ENCODE measurements at places on chromosomes 6 and 20.

GRCh38 chr6:11021003-11021402 lies 23.1 kb downstream of the ELOVL2 start:
- no peak for DNase-seq

DNA sequence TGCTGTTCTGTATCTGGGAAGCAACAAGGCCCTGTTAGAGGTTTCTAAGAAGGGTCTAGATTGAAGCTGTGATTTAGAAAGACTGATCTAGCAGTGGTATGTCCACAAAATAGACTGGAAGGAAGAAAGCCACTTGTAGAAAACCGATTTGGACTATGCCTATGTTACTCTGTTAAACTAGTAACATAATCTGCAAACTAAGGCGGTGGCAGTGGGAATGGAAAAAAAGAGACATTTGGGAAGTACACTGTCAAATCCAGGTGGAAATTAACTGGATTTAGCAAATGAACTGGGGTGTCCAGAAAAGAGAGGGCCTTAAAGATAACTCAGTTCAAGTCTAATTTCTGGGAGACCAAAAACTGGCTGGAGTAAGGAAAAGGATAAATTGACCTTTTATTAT lies 11.6 kb downstream of the ILRUN start:
- DNase-seq = no peak

DNA sequence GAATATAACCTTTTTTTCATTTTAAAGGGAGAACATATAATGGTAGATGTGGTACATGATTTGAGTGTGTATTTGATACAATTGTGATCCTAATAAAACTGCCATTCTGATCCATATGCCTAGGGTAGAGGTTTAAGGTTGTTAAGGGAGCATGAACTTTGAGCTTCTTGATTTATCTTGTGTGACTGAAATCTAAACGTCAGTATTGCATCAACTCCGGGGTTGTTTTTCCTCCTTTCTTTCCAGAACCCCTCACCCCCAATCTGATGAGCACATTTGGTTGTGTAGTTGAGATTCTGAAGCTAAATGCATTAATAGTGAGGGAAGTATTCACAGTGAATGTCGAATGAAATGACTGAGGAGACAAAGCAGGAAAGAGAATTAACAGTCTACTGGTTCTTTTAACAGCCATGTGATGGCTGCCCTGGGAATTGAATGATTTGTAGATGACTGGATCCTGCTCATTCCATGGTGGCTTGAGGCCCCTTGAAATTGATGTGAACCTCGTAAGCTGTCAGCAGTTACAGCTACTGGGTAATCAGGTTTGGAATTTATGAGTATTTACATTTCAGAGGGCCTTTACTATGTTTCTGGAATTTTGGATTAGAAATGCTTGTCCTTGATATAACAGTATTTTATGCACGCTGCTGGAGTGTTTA lies 44.8 kb downstream of the FARS2 start:
- no peak for DNase-seq

DNA sequence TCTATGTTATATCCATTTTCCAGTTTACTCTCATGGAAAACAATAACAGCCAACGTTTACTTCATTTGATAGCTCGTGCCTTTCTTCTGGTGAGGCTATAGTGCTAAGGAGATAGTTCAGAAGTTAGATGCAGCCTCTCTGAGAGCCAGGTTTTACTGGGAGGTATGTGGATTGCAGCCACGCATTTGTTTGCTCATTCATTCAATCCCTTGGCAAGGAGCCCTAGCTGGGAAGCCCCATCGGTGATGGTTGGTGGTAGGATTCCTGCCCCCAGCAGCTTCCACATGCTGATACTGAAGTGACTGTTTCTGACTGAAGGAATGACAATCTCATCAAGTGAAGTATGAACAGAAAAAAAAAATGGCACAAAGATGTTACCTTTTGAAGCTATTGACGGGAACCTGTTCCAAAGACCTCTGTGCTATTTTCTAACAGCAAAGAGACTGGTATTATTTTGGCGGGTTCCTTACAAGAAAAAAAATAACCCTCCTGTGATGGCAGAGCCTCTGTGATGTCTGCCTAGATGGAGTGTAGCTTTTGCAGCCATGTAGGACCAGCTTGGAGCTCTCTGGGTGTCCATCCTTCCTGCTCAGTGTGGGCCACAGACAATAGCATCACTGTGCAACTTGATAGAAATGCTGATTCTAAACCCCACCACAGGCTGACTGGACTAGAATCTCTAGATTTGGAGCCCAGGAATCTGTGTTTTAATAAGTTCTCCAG lies 30.6 kb downstream of the SNAP25 start:
- no peak for DNase-seq

- no peak for DNase-seq
Observed at GRCh38 chr20:44776980-44777379, 31.3 kb downstream of the KCNK15 start.

DNA sequence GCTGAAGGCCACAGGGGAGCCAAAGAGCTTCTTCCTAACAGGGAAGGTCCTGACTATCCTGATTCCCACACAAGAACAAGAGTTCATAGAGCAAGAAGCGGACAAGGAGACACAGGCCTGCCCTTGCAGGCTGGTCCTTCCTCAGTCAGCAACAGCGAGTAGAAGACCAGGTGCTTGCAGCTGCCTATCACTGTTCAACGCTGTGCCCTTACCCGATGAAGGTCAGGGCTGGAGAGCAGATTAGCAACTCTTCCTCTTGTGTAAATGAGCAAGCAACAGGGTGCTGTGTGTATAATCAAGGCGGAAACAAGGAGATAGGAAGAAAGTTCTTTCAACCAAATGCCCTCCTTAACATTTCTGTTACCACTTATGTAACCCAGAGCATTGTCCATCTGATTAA lies 115.3 kb upstream of the SPACA1 start:
- DNase-seq = no peak

GRCh38 chr6:43782764-43783513 lies 12.9 kb downstream of the VEGFA start:
- no peak for DNase-seq

DNA sequence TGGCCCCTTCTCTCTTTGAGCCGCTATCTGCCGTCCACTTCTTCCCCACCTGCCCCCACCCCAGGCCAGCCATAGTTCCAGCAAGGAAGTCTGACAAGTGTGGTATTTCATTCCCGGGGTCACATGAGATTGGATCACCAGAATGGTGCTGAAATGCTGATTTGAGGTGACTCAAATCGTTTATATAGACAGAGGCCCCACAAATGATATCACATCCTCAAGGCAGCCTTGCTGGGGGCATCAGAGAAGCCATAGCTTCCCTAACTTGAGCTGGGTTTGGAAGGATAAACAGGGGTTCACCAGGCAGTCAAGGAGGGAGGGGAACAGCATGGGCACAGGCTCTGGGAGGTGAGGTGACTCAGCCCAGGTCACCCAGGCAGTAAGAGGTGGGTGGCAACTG lies 9.9 kb downstream of the SDCBP2 start:
- no peak for DNase-seq

DNA sequence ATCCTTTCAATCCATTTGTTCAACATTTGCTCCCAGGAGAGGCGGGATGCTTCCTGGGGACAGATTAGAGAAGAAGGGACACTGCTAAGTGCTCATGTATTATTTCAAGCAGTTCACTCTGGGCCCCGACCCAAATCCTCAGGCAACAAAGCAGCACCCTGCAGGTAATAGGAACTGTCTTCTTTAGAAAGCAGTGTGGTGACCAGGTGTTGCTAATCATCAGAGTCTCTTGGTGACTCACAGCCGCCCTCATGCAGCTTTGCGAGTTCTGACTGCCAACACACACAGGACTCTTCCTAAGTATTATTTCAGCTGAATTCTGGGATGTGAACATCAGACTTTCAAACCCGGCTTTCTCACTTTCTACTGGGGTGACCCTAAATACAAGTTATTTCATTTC lies 356.4 kb downstream of the PRKN start:
- DNase-seq = no peak

DNA sequence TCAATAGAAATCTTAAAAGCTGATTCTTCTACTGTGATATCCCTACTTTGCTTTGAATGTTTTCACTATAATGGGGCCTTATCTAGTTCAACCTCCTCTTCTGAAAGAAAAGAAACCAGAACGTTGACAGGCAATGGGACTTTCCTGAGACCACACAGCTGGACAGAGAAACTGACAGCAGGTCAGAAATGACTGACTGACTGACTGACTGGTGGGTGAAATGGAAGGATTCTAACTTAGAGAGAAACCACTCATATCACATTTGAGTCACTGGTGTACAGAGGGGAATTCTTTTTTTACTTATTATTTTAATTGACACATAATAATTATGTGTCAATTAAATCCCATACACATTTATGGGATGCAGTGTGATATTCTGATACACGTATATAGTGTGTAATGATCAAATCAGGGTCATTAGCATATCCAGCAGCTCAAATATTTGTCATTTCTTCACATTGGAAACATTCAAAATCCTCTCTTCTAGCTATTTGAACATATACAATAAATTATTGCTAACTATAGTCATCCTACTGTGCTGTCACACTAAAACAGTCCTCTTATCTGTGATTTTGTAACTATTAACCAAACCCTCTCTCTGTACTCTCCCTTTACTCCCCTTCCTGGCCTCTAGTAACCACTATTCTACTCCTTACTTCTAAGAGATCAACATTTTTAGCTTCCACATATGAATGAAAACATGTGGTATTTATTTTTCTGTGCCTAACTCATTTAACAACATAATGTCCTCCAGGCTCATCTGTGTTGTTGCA lies 64.8 kb upstream of the NRSN1 start:
- no peak for DNase-seq

DNA sequence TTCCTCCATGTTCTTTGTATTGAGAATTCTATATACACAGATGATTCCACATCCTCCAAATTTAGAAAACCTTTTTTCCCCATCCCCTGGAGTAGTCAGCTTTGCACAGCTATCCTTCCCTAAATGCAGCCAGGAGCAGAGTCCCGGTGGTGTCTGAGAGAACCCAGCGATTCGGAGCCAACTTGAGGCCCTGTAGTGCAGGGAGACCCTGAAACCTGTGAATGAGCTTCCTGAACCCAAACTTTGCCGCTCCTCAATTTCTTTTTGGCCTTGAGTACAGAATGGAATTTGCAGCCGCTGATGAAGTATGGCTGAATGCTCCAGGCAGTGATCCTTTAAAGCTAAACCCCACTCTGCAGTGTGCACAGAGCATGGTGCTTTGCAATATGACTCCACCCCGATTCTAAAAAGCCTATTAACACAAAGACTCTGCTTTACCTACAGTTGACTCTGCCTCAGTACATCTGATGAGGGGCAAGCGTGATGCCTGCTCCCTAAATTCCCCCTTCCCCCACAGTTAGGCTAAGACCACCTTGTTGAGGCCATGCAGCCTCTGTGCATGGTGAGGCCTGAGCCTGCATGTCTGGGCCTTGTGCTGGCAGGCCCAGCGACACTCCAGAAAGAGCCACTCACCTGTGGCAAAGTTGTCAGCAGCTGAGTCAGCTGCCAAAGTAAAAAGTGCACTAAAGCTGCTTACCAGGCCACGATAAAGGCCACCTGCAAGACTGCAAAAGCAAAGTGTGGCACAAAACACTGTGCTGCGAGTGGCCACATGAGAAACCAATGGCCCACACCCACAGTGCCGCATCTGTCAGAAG lies 82.1 kb downstream of the PLEKHG1 start:
- DNase-seq = no peak

GRCh38 chr20:7155282-7155681 lies 387.8 kb downstream of the BMP2 start:
- no peak for DNase-seq

DNA sequence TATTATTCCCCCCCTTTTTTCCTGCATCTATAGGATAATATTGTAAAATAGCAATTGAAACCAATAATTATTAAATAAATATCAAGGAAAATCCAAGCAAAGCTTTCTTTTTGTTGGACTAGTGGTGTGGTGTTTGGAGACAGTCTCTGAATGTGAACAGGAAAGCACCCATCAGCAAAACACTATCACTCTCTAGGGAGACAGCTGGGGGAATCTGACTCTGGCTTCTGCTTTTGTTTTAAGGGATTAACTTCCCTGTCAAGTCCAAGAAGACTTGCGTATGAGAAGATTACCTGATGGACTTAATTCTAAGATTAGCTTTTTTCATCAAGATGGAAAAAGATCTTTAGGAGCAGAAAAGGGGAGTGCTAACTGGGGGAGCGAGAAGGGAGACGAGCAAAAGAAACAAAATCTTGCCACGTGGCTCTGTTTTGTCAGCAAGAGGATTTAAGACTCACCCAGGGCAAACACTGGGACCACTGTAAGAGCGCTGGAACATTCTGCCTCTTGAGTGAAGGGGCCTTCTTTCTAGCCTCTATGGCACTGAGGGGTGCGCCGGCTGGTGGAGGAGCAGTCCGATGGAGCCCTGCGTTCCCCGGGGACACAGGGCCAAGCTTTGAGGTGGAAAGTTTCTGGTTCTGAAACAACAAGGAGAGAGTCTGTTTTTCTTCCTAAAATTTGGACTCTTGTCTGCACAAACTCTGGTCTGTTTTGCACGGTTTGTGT lies 570 bp downstream of the TULP4 start:
- no peak for DNase-seq

GRCh38 chr6:47403801-47404200 lies 73.8 kb upstream of the CD2AP start:
- no peak for DNase-seq

GRCh38 chr20:62255976-62256375 lies 17.7 kb downstream of the OSBPL2 start:
- DNase-seq = no peak

- DNase-seq = no peak
Observed at GRCh38 chr6:21348504-21349195, 244.9 kb upstream of the SOX4 start.

DNA sequence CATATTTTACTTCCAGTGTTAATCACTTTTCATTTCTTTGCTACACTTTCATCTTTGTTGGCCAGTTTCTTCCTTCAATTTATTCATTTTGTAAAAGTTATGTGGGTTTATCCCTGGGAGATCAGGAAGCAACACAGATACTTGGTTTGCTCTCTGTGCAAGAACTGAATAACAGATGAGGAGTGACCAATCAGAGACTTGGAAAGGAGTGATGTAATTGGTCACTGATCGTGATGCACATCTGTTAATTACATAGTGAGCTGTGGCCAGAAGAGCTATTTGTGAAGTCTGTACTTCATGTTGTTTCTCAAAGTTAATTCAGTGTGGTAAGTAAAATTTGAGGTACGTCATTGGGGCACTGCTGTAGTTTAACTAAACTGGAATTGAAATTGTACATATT lies 21.3 kb downstream of the ANKRD6 start:
- DNase-seq = no peak

DNA sequence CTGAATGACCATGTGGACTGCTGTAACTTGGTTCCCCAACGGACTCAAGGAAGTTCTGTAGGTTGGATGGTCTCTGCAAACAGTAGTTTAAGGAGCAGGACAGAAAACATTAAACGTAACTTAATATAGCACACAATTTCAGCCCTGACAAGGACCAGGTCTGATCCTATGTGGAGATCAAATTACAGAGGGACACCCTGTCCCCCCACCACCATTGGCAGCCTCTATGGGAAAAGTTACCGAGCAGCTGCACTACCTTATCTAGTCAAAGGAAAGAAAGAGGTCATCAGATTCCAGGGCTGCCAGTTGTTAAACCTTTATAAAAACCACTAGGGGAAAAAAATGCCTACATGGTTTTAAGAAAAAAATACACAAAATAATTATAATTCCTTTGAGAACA lies 191.5 kb upstream of the RSPO3 start:
- no peak for DNase-seq

- DNase-seq = no peak
Observed at GRCh38 chr6:28860581-28860980, 63.2 kb downstream of the TRIM27 start.

GRCh38 chr6:139600343-139600742 lies 225.9 kb upstream of the CITED2 start:
- no peak for DNase-seq

- DNase-seq = no peak
Observed at GRCh38 chr20:4171538-4172116, 156.3 kb upstream of the RNF24 start.

- DNase-seq = no peak
Observed at GRCh38 chr6:157229713-157230112, 93.6 kb downstream of the TMEM242 start.

- no peak for DNase-seq
Observed at GRCh38 chr6:134340179-134340975, 22.5 kb upstream of the SGK1 start.

Data from activated CD4-positive, CD25-positive, alpha-beta regulatory T cell treated with anti-CD3 and anti-CD28 coated beads, Interleukin-2, amount 50 U/mL, for 72 hours (primary cell).